ENCODE measurements at places on chromosomes 1 and 21.

DNA sequence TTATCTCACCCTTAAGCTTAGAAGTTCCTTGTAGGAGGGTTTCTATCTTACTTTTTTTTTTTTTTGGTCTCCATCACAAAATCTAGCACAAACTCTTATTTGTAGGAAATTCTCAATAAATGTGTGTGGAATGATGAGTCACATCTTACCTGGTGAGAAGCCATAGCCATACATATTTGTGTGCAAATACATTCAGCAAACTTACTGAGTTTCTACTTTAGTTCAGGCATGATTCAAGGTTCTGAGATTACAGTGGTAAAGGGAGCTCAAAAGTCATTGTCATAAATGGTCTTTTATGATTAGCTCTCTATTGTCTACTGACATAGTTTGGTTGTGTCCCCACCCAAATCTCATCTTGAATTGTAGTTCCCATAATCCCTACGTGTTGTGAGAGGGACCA is 193.1 kb upstream of the UBE2U start:
- no peak for DNase-seq

DNA sequence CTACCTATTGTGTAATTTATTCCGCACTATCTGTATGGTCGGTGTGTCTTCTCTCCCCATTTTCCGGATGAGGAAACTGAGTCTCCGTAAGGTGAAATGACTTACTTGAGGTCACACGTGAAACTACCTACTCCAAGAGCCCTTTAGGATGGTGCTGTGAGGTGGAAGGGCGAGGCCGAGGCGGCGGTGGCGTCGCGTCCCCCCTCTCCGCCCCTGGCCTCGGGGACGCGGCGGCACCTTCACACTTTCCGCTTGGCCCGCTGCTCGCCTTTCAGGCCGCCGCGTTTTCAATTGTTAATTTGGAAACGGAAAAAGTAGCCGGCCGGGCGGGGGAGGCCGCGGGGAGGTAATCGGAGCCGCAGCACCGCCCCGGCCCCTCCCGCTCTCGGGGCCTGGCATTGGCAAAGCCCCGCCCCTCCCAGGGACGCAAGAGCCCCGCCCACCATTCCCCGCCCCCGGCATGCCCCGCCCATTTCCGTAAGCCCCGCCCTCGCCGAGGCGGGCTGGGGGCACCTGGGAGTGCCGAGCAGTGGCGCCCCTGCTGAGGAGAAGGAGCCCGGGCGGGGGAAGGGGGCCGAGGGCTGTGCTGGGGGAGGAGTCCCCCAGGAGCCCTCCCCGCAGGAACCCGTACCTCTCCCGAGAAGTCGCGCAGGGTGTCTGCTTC is 18.6 kb downstream of the KCNQ4 start:
- peak; percentile 87 for DNase-seq

DNA sequence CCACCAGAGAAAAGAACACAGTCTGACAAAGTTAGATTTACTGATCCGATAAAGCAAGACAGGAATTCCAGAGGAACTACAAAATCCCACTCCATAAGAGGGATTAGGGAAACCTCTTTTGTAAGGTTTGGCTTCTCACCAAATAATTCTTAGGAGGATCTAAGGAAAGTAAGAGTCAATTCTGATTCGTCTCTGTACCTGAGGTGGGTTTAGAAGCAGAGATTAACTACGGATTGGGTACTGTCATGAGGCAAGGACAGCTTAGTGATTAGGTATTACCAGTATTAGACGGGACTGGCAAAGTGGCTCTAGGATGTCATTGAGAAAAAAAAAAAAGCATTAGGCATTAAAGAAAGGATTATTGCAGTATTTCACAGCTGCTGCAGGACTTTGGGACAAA is 371.7 kb upstream of the BRINP3 start:
- no peak for DNase-seq

- DNase-seq: no peak
Observed at GRCh38 chr1:208156741-208157140, 87.4 kb downstream of the PLXNA2 start.

GRCh38 chr1:38221006-38221649 is 174.5 kb upstream of the POU3F1 start:
- no peak for DNase-seq

DNA sequence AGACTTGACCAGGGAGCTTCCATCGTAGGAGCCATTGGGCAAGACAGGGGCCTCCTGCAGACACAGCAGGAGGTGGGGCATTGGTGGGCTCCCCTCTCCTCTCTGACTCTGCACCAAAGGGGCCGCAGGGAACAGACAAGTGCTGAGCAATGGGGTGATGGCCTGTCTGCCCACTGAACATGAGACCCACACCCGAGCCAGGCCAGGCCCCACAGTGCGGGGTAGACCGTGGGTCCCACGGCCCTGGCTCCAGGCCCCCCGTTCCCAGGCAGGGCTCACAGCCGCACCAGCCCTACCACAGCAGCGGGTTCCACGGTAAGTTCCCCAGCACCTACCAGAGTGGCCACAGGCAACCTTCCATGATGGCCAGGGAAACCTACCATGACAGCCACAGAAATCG is 45.9 kb downstream of the CHD5 start:
- no peak for DNase-seq

- no peak for DNase-seq
Observed at GRCh38 chr1:81832573-81832972, 31.8 kb downstream of the ADGRL2 start.
